ENCODE measurements at places on chromosomes 4 and X. TPM values are rescaled to one million over a fixed set of nuclear protein-coding genes. Genes with fewer than 3 reads are reported as not detected.

GRCh38 chrX:17488036-17488435 is 113.0 kb downstream of the NHS start:
- H3K4me3 ChIP-seq: no peak overlapping the region
- no peaks in the 10 kb centered on the region for H3K36me3 ChIP-seq
- DNase-seq: no peak
- H3K27ac ChIP-seq: no peak overlapping the region

The KIAA1210 gene
- total RNA-seq: not detected

The RAB40AL gene
- 0.26 TPM for total RNA-seq

GRCh38 chr4:6763330-6763851 is 19.1 kb upstream of the KIAA0232 start:
- H3K27me3 ChIP-seq: peaks cover 15% of the 10 kb centered on the region
- H3K4me1 ChIP-seq: peaks cover 2% of the 10 kb centered on the region
- H3K27ac ChIP-seq: no peak overlapping the region
- DNase-seq: no peak

The CT55 gene
- total RNA-seq: not detected

The FAAH2 gene
- 4.0 TPM for total RNA-seq

DNA sequence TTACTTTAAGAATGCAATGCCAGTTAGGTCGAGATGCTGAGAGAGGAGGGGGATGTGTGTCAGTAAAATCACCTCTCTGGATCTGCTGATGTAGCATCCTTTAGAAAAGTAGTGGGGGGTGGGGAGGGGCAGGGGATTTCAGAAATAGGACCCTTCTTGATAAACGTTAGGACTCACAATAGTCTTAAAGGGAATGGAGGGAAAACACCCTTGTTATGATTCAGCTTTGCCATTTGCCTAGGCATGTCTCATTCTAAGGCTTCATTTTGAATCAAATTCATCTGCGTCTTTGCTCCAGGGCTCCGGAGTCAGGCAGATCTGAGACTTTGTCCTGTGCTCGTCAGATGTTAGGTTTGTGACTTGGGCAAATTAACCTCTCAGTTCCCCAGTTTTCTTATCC is 879 bp downstream of the SH2D1A start:
- peaks cover 5% of the 10 kb centered on the region for H3K36me3 ChIP-seq
- no peaks in the 10 kb centered on the region for H3K27me3 ChIP-seq
- H3K4me3 ChIP-seq: peak overlapping the region; percentile 88
- peaks cover 33% of the 10 kb centered on the region for H3K4me1 ChIP-seq
- DNase-seq: peak; percentile 70

DNA sequence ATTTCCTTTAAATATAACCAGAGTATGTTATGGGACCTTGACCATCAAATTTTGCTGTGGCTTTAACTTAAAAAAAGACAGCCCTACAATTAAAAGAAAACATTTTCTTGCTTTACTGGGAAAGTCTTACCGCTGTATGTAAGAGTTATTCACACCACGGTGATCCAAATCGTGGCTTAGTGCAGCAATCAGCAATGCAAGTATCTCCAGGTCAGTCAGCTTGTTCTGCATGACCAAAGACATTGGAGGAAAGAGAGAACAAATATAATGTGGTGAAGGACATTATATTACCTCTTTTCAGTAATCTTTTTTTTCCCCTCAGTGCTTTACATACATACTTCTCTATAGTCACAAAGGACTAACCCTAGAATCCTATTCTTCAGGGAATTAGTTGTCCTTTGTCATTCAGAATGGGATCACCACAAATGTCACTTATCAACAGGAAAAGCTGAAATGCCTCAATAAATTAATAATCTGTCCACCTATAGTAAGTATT is 109.6 kb downstream of the PDE5A start:
- H3K27me3 ChIP-seq: no peaks in the 10 kb centered on the region
- no peak for DNase-seq
- no peak overlapping the region for H3K4me3 ChIP-seq
- no peak overlapping the region for H3K27ac ChIP-seq

The USP17L22 gene
- not detected for total RNA-seq

The TLR6 gene
- total RNA-seq: 1.1 TPM
